ENCODE measurements at places on chromosomes 3 and 15.

DNA sequence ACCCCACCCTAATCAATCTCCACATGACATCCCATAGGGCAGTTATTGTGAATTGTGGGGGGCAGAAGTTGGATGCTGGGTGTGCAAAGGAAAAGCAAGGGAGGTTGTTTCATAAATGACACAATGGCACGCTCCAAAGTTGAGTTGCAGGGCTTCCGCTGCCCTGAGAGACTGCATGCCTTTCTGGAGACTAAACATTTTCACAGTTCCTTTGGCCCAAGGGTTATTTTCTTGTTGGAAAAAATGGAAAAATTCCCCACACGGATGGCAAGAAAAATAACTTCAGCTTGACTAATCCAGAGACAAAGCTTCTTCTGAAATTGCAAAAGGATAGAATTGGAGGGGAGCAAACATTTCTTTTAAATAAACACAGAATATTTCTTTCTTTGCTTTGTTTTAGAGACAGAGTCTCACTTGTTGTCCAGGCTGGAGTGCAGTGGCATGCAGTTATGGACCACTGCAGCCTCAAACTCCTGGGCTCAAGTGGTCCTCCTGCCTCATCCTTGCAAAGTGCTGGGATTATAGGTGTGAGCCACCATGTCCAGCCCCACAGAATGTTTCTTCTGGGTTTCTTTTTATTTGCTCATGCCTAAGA is 19.1 kb upstream of the TPM1 start:
- DNase-seq: no peak

GRCh38 chr3:28191363-28191762 is 50.1 kb upstream of the CMC1 start:
- no peak for DNase-seq

DNA sequence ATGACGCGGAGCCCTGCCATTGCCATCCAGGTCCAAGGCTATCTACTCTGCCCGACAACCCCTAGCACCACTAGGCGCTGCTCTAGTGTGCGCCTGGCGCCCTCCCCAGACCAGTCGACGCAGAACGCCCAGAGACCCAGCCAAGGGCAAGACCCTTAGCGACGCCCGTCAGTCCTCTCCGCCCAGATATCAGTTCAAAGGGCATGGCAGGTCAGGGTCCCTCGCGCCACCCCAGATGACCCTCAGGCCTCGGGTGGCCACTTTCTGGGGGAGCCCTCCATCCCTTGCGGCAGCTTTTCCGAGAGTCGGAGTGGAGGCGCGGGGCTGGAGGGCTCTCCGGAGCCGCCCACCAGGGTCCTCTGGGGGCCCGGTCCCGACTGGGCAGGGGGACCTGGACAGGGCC is 371 bp upstream of the CLSTN2 start:
- peak; percentile 27 for DNase-seq

- no peak for DNase-seq
Observed at GRCh38 chr3:71047616-71048531, 535.7 kb downstream of the FOXP1 start.

DNA sequence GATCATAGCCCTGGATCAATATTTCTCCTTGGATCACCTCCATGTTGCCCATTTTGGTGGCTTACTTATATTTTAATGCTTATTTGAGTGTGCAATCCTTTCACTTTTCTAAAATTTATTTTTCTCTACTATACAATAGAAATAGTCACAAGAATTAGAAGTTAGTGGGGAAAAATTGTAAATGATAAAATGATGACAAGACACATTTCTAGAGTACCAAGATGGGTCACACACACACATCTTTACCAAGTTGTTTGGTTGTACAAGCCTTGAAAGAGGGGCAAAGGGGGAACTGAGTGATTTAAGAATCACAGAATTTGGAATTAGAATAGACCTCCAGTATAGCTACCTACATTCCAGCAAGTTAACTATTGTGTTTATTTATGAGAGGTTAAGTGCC is 545.8 kb downstream of the RBMS3 start:
- no peak for DNase-seq

DNA sequence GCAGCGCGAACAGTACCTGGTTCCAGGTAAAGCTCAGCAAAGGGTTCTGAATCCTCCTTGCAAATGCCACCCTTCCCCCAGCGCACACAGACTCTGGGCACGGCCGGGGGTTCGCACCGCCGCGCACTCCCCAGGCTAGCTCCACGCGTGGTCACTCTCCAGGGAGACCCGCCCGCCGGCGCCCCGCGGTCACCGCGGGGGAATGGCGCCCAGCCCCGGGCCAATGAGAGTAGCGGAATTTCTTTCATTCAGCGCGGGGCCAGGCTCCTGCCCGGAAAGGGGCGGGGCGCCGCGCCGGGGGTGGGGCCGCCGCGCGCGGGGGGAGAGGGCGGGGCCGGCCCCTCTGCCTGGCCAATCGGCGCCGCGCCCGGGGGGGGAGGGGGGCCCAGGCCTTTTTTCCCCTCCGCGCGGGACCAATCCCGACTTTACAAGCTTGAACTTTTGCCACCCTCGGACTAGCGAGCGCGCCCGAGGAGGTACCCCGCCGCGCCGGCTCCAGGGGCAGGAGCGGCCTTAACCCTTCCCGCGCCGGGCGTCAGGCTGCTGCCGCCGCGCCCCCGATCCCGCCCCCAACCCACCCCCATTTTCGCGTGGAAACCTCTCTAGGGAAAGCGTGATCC is 1.1 kb upstream of the SMAD6 start:
- DNase-seq: peak; percentile 84

DNA sequence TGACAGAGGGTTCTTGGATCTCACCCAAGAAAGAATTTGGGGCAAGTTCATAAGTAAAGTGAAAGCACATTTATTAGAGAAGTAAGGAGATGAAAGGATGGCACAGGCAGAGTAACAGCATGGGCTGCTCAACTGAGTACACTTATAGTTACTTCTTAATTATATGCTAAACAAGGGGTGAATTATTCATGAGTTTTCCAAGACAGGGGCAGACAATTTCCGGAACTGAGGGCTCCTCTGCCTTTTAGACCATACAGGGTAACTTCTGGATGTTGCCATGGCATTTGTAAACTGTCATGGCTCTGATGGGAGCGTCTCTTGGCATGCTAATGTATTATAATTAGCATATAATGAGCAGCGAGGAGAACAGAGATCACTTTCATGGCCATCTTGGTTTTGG is 221.2 kb upstream of the STT3B start:
- DNase-seq: no peak

GRCh38 chr15:20351448-20351971 is 190.1 kb downstream of the GOLGA6L6 start:
- no peak for DNase-seq

DNA sequence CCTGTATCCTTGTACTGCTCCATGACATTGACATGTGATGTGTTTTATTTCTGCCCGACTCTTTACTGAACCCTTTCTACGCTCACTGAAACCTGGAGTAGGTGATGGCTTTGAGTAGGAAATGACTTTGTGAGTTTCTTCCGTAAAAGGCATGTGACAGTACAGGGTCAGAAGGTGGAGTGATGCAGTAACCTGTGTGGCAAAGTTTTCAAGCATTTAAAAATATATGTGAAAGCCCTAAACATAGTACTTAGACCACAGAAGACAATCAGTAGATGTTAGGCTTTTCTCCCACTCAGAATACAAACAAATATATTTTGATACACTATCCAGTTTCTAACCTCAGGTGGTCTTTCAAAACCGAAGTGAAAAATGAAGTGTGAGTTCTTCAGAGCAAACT is 31.3 kb upstream of the SACM1L start:
- no peak for DNase-seq

DNA sequence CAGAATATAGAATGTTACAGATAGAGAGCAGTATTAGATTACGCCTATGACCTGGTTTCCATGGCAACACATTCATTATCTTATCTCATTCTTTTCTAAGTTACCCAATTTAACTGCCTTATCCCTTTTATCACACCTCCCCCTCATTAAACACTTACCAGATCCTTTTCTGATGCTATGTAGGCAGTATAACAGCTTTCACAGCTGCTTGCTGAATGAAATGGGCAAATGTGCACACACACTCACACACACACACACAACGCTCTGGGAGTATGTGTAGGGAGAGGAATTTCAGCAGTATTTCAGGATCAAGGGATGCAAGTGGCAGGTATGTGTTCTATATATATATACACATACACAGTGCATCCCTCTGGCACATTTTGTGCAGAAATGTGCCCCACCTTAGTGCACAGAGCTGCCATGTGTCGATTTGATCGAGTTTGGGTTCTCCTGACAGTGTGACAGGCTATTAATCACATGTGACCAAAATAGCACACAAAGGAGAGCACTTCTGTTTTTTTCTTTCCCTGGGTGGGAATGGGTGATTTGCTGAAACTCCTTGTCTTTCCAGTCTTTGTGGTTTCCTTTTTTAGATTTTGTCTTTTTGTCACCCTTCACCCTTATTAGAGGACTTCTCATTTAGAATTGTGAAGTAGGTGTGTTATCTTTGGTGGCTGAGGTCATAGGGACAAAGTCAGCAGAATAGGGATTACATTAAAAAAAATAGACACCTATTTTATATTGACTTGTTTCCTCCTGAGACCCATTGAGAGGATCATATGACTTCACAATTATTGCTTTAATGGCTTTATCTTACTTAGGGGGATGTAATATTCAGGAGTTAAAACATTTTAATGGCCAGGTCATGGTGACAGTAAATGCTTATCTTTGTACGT is 553.7 kb downstream of the PDCD6IP start:
- no peak for DNase-seq

DNA sequence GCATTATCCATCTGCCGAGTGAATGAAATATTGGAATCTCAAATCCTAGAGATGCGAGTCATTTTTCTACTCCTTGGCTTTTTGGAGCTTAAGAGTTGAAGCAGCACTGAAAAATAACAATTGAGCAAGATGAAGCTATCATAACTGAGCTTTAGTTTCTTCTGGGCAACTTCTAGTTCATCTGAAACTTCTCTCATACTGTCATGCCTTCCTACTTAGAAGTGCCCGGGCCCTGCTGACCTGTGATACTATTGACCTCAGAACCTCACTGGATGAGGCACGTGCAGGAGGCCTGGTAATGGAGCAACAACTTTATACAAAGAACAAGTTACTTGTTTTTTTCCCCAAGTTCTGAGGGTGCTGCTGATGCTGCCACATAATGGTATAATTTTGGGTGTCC is 48.5 kb upstream of the P3H2 start:
- DNase-seq: no peak

- no peak for DNase-seq
Observed at GRCh38 chr3:45387636-45388348, 584 bp upstream of the LARS2 start.

DNA sequence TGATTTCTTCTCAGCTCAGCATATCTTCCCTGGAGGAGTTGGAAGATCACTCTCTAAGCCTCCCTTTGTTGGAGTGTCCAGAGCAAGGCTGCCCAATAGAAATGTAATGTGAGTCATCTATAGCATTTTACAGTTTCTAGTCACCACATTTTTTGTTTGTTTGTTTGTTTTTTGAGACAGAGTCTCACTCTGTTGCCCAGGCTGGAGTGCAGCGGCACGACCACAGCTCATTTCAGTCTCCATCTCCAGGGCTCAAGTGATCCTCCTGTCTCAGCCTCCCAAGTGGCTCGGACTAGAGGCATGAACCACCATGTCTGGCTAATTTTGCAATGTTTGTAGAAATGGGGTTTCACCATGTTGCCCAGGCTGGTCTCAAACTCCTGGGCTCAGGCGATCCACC is 21.3 kb downstream of the KLHL6 start:
- no peak for DNase-seq

DNA sequence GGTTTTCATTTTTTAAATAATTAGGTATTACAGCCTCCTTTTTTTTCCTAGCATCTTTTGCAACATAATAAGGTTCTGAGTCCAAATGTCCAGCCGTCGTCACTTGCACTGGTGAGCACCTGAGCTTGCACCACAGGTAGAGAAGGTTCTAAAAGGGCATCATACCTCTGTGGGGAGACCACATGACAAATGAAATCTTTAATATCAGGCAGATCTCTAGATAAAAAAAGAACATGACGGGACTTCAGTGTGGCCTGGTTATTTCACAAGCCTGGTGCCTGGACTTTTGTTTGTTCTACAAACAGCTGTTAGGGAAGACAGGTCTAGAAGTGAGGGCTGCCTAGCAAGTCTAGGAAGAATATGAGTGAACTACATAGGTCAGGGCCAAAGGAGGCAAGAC is 3.6 kb downstream of the ZBED2 start:
- DNase-seq: no peak

DNA sequence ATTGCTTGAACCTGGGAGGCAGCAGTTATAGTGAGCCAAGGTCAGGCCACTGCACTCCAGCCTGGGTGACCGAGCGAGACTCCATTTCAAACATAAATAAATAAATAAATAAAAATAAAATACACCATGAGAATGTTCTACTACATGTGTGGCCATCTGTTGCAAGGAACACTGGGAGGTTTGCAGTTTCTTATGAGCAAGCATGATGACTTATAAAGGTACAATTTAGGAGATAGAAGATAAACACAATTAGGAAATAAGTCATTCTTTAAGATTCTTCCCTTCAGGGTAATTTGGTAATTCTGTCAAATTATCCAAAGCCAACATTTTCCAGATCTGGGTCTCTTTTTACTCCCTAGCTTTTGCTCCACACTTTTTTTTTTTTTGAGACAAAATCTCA is 13.4 kb downstream of the HTR3C start:
- no peak for DNase-seq

DNA sequence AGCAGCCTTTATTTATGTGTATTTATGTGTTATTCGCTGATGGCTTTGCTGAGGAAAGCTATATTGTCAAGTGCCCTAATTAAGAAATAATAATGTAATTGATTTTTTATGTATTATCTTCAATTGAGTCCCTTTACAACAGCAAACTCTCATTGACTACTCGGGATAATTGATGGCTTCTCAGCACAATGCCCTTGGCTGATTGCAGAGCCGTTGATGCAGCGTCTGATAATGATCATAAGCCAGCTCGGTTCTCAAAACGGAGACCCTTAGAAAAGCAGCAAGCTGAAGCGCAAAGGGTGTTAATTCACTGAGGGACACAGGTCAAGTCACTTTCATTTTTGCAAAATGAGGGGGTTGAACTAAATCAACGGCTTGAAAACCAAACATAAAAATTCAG is 357.1 kb upstream of the KCNH8 start:
- no peak for DNase-seq

GRCh38 chr3:181103605-181104004 is 114.1 kb upstream of the DNAJC19 start:
- DNase-seq: no peak

- no peak for DNase-seq
Observed at GRCh38 chr3:140386357-140387100, 291.3 kb upstream of the TRIM42 start.

GRCh38 chr3:77686560-77686959 is 646.7 kb downstream of the ROBO2 start:
- DNase-seq: no peak

- no peak for DNase-seq
Observed at GRCh38 chr3:53274938-53275605, 19.2 kb upstream of the TKT start.

GRCh38 chr15:94739639-94740038 is 508.3 kb downstream of the MCTP2 start:
- DNase-seq: no peak

Measured in HTR-8/SVneo (cell line).